CD4-positive, alpha-beta T cell treated with Interleukin-12 subunit alpha and Interleukin-12 subunit beta, for 1 hour (primary cell): ENCODE measurements at places on chromosomes 12 and 14.

DNA sequence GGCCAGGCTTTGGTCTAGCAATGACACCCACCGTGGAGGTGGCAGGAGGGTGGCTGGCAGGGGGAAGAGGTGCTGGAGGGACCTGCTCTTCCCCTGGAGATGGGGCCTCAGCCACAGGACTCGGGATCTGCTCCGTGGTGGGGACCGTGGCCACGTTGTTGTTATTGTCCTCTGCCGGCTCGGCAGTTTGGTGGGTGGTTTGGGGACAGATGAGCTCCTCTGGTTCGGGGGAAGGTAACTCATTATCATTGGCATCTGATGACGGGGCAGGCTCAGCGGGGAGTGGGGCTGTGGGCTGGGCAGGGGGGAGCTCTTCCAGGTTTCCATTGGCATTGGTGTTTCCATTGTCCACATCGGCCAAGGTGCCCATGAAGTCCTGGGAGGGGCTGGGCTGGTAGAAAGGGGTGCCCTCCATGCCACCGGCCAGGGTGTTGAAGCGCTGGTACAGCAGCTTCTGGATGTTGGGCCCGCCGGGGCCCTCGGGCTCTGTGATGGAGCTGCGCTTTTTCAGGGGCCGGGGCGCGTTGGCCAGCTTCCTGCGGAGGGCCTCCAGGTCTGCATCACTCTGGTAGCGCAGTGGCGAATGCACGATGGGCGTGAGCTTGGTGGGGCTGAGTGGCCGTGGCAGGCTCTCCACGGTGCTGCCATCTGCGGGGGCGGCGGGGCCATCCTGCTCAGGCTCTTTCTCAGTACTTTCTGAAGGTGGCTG is 24.3 kb downstream of the ZFYVE21 start:
- no peak for DNase-seq

- no peak for DNase-seq
Measured at GRCh38 chr12:40054555-40055227, 51.2 kb downstream of the SLC2A13 start.

GRCh38 chr14:54329082-54329695 is 67.6 kb upstream of the CDKN3 start:
- peak; percentile 5 for DNase-seq

GRCh38 chr12:111720457-111720856 is 34.6 kb downstream of the ACAD10 start:
- no peak for DNase-seq

DNA sequence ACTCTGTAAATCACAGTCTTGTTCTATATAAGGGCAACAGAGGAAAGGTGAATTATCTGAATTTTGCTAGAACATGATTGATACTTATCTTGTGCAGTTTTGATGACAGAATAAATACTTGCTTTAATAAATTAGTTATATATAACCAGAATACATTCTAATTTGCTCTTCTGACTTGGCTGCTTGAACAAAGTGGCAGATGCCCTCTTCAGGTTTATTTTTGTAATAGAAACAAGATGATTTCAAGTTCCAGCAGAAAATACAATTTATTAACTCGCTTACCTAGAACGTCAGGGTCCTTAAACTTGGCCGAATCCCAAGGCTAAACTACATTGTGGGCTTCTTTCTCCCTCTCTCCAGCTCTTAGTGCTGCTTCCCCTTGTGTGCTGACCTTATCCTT is 57.6 kb upstream of the SSTR1 start:
- DNase-seq, result peak; percentile 15

DNA sequence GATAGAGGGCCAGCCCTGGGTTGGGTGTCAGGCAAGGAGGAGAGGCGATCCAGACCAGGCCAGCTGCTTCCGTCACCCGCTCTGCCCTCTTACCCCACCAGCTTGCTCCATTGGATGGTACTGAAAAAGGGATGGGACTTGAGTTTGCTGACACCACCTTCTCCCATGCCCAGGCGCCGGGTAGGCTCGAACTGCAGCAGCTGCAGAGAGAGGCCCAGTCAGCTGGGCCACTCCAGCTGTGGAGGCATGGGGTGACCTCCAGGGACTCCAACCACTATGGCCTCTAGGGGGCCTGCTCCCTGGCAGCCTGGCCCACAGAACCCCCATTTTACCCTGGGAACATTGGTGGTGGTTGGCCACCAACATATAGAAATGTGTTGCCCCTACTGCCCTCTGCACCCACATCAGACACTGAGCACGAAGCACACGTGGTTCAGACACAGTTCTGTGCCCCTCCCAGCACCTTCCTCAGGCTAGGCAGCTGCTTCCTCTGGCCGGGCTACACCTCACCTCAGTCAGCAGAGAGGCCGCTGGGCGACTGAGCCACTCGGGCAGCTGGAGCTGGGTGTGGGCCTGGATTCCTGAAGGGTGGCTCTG is 16.0 kb downstream of the RPS6KL1 start:
- DNase-seq, result no peak

DNA sequence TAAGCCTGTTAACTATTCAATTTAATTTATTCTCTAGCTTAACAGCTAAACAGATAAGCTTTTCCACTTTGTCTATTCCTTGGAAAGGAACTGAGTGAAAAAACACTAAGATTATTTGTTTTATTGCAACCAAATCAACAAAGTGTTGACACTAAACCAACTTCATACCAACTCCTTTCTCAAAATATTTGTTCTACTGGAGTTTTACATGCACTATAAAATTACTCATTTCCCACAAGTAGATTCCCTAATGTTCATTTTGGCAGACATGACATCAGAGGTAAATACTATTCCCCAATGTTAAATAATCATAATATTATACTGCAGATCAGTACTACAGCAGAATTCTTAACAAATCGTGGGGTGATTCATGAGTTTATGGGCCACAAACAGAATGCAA is 231.4 kb downstream of the TTC6 start:
- DNase-seq, result no peak

GRCh38 chr12:104581005-104581570 is 124.3 kb downstream of the CHST11 start:
- DNase-seq, result no peak

DNA sequence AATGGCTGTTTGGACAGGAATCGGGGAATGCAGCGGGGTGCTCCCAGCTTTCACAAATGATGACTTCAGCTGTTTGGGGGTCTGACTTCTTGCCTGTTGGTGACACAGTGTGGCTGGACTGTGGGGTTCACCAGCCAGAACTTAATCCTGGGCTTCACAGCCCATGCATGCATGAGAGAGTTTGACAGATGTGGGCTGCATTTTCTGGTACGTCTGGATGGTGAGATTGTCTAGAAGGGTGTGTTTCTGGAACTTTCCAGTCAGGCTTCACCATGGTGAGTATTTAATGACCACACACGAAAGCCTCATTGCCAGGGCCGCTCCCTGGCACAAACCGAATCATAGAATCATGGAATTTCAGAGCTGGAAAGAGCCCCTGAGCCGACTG is 29.6 kb downstream of the CHST11 start:
- DNase-seq, result no peak

GRCh38 chr12:92703786-92704185 is 997 bp downstream of the PLEKHG7 start:
- DNase-seq, result no peak

GRCh38 chr12:111404362-111405148 is 1.2 kb upstream of the SH2B3 start:
- DNase-seq, result peak; percentile 73

DNA sequence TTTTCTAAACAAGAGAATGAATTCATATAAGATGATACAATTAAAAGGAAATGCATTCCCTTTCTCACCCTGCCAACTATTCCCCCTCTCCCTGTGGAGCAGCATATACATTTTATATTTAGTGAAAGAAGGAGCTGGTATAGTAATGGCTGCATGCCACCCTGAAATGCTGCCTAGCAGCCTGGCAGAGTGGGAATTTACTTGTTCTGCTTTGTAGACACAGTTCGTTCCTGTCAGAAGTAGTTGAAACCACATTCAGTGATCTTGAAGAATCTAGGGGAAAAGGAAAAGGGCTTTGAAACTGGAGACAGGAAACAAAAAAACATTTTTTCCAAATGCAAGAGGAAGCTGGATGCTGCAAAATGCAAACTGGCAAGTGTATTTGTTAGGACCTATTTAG is 176.0 kb upstream of the PLEKHA5 start:
- DNase-seq, result no peak

DNA sequence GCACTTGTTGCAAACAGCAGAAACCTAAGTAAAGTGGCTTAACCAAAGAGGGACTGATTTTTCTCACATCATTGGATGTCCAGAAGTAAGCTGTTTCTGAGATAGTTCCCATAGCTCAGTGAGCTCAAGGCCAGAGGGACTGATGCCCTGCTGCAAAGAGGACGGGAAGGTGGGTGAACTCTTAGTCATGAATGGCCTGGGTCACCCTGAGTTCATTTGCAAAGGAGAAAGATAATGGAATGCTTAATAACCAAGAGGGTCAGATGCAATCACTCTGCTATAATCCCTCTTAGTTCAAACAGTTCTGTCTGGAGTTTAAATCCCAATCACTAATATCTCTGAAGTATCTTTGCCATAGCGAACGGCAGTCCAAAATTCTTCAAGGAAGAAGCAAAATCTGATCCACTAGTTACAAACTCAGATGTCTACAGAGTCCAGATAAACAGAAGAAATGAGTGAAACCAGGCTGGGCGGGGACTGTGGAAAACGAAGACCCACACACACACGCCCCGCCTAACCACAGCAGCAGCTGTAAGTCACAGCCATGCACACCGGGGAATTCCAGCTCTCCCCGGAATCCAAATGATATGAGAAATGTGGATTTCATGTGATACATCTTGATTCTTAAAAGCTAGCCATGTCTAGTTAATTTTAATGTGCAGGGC is 289.5 kb downstream of the TMEM132D start:
- DNase-seq, result no peak

DNA sequence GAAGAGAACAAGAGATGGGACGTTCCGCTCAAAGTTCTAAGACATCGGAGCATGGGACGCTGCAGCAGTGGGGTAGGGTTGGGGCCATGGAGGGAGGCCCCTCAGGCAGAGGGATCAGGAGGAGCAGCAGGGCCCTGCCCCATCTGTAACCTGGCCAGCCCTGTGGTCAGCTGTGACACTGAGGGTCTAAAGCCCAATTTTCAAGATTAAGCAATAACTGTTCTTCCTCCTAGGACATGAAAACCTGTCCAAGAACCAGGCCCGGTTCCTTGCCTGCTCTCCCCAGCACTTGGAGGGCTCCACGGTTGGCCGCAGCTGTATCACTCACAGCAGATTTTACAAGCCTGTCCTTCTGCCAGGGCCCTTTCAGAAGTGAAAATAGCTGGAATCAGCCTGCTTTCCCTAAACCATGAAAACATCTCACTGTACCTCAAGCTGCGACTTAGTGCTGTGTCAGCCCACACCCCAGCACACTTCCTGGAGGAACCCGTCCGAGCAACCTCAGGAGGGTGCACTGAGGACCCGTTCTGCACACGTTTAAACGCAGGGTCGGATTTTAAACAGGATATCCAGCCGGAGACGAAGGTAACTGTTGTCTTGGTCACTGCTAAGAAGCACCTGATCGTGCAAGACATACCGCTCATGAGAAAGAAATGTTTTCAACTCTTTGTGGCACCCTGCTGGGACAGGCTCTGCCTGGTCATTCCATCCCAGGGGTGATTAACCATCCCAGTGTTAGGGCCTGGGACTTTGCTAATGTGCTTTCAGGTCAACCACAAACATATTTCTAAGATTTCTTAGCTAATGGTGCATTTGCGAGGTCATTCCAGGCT is 201.9 kb upstream of the DIO3 start:
- no peak for DNase-seq

DNA sequence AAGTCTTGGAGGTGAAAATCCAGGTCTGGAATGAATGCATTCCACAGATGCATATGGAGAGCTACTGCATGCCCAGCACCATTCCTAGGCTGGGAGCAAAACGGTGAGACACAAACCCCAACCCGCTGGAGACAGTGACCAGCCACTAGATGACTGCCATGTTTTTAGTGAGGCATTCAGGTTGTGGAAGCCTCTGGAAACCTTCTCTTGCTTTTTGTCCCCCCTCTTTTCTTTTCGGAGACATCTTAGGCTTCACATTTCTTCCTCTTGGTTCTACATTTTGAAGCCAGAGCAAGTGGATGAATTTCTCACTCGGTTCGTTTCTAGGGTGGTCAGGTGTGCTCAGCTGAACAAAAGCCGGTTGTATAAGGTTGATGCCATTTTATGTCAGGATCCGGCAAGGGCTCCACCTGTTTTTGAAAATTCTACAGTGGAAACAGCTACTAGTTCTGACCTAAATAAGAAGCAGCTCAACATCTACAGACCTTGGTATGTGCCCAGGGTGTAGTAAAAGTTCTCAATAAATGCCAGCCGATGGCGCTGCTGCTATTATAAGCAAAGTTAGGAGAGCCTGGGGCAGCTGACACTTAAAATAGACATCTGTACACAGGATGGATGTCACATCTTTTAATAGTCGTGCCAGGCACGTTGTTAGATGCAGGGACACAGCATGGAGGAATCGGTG is 1.8 kb upstream of the ZNF839 start:
- peak; percentile 40 for DNase-seq

DNA sequence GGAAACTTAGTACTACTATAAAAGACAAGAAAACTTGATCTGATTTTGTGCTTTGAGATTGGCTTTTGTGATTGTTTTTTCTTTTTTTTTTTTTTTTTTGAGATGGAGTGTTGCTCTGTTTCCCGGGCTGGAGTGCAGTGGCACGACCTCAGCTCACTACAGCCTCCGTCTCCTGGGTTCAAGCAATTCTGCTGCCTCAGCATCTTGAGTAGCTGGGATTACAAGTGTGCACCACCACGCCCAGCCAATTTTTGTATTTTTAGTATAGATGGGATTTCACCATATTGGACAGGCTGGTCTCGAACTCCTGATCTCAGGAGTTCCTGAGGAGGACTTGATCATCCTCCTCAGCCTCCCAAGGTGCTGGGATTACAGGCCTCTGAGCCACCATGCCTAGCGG is 26.4 kb downstream of the AEBP2 start:
- no peak for DNase-seq

DNA sequence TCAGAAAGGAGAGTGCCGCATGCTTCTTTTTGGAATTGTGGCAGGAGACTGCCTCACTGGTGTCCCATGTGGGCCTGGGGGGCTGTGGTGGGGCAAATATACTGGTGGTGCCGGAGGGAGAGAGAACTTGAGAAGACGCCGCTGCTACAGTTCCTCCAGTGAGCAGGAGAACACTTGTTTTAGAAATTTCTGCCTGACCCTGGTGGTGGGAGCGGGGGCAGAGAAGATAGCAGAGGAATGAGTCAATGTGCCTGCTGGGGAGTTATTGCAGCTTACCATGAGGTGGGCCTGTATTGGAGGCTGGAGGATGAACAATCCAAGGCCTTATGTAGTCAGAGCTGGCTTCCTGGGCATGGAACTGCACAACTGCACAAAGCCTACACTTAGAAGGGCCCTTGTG is 211.8 kb downstream of the SNAPC1 start:
- DNase-seq, result no peak

GRCh38 chr12:92403210-92404175 is 257.8 kb upstream of the BTG1 start:
- DNase-seq, result peak; percentile 85

- DNase-seq, result no peak
Measured at GRCh38 chr12:51662728-51663154, 71.7 kb downstream of the SCN8A start.

GRCh38 chr14:70716958-70717357 is 75.2 kb downstream of the TTC9 start:
- DNase-seq, result no peak

GRCh38 chr14:75333606-75334548 is 55.2 kb downstream of the FOS start:
- peak; percentile 64 for DNase-seq
